ENCODE measurements at places on chromosomes 7 and 10.

GRCh38 chr7:155867734-155868400 is 55.6 kb upstream of the SHH start:
- DNase-seq, result no peak

DNA sequence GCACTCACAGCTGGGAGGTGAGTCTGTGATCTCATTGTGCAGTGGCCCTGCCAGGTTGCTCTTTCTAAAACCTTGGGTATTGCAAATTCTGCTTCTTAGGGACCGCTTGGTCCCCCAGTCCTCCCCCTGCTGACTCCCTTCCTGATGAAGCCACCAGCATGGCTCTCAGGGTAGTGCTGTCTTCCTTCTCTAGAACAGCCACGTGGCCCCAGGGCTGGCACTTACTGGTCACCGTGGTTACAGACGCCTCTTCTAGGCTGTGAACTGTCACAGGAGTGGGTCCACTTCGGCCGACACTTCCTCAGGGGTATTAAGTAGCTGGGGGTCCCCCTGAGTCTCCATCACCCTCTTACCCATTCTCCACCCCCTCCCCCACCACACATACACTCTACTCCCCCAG is 2.7 kb upstream of the HTRA1 start:
- no peak for DNase-seq

- no peak for DNase-seq
Observed at GRCh38 chr7:76333511-76334101, 25.2 kb downstream of the YWHAG start.

DNA sequence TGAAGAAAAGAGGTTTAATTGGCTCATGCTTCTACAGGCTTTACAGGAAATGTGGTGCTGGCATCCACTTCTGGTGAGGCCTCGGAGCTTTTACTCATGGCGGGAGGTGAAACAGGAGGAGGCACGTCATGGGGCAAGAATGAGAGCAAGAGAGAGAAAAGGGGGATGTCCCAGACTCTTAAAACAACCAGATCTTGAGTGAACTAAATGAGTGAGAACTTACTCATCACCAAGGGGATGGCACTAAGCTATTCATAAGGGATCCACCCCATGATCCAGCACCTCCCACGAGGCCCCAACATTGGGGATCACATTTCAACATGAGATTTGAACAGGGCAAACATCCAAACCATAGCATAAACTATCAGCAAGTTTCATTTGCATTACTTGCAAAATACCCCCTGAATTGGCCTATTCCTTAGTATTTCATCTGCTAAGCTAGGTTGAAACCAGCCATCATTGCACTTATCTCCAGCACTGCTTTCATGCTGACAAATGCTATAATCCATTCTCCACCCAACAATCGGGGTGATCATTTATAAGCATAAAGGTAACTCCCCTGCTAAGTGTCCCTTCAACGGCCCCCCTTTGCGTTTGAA is 179.0 kb downstream of the NOC3L start:
- DNase-seq, result peak; percentile 82

GRCh38 chr10:62726142-62726541 is 78.4 kb upstream of the ADO start:
- no peak for DNase-seq

GRCh38 chr10:28312572-28312971 is 9.7 kb upstream of the MPP7 start:
- DNase-seq, result no peak

DNA sequence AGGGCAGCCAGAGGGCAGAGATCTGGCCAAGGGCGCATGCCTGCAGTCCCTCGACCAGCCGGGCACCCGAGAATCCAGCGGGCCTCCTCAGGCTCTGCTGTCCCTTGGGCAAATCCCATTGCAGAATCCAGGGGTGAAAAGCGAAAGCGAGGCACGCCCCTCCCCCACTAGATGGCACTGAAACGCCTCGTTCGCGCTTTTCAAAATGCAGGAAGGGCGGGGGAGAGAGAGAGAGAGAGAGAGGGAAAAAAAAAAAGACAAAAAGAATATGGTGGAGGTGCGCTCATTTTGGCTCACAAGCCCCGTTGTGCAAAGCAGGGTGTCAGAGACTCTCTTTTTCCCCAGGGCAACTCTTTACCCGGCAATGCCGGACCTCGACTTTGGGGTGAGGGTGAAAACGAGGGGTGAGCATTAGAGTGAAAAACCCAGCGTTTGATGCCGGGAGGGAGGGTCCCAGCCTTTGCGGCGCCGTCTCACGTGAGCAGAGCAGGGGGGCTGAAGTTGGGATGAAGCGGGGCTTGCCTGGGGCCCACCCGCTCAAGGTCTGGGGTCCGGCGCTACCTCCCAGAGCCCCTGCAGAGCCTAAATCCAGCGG is 2.5 kb upstream of the TMEM178B start:
- no peak for DNase-seq

- no peak for DNase-seq
Observed at GRCh38 chr7:112866424-112866823, 76.2 kb upstream of the TMEM168 start.

DNA sequence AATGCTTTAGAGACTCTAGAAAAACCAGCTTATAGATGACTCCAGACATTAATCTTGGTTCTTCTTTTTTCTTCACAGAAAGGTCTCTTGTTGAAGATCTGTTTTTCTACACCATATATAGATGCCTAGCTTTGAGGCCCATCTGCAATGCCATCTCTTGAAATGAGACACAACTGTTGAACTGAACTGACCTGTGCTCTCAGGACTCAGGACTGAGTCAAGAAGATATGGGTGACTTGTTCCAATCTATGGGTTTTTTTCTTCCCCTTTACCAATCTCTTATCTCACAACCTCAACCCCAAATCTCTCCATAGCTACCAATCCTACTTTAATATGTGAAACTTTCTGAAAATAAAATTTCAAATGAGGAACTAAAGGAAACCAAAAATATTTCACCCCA is 194.7 kb downstream of the SNX13 start:
- DNase-seq, result no peak

DNA sequence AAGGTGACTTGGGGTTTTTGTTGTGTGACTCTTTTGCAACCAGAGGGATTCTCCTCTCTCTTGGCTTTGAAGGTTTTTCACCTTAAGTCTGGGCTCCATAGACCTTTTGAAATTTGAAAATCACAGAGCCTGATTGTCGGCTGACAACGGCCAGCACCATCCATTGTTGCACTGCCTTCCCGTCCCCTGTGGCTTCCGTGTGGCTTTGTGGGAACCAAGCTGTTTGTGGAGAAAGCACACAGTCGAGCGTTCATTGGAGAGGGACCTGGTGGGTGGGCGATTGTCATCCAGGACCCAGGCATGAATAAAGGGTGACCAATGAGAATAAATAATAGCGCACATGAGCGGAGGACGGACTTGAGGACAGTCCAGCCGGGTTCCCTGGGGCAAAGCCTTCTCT is 7.4 kb upstream of the RAMP3 start:
- no peak for DNase-seq

DNA sequence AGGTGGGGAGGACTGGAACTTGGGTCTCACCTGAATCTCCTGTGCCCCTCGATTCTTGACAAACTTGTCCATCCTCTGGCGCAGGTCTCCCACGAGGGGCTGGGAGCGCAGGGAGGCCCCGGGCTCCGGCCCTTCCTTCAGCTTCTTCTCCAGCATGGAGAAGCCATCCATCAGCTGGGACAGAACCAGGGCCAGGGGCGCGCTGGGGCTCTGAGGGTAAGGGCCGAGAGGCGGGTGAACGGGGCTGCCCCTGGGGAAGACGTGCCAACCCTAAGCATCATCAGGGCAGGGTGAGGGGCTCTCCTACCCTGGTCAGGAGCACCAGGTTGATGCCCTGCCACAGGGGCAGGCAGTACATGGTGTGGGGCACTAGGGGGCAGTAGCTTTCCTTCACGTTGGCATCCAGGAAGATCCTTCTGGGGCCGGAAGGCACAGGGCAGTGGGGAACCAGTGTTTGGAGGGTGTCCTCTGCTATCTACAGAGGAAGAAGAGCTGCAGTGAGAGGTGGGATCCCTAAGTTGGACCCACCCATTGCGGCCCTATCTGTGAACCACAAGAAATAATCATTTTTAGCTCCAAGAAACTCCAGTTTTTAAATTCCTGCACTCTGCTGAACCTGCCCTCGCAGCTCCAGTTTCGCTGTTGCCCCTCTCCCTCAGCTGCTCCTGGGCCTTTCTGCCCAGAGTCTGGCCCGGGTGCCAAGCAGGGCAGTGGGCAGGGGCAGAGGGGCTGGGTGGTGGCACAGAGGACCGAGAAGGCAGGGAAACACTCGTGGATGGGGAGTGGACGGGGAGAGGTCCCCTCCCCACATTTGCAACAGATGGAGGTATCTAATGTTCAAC is 10.8 kb upstream of the PYROXD2 start:
- DNase-seq, result no peak

DNA sequence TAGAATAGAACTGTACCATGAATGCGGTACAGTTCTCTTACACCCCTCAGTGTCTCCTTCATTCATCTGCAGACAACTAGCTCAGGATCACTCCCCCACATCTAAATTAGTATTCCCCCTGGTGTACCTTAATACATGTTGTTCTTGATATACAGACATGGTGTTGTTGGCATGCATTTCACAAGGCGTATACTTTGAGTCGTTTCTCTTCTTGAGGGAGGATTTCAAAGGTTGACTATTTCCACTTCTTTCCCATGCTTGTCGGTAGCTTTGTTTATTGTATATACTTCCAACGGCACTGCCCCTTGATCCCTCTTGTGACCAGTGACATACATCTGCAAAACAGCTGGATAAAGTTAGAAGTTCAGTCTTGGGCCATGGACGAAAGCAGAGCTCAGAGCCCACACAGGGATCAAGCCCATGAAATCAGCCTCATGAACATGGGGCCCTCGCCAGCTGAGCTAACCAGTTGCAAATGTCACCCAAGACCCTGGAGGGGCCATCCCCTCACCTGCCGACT is 8.6 kb downstream of the CPA4 start:
- no peak for DNase-seq

DNA sequence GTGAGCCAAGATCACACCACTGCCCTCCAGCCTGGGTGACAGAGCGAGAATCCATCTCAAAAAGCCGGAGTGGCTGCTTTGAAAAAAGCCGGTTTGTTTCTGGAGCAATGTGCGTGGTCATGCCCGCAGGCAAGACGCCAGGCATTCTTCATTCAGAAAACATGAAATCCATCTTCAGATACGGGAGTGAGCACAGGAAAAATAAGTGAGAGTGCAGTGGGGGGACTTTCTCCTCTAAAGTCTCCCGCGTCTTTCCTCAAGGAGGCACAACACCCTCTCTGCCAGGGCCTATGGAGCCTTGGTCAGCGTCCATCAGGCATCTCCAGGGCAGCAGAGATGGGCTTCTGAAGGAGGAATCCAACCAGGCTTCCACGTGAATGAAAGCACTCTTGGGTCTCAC is 62.3 kb upstream of the DGKI start:
- DNase-seq, result no peak

- DNase-seq, result no peak
Observed at GRCh38 chr10:74953214-74953613, 126.8 kb downstream of the KAT6B start.

DNA sequence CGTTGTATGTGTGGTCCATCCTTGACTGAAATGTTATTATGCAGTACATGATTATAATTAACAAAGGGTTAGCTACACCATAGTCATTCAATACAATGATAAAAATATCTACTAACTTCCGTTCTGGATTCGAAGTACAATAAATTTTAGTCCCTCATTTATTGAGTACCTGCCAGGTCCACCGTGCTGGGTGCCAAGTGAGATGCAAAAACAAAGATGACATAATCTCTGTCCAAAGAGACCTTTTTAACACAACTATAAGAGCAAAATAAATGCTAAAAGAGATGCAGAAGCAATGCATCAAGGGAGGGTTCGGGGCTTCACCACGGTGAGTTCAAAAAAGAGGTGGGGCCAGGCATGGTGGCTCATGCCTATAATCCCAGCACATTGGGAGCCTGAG is 33.1 kb downstream of the LAMB1 start:
- DNase-seq, result no peak

GRCh38 chr10:24357344-24358004 is 148.5 kb downstream of the KIAA1217 start:
- no peak for DNase-seq

DNA sequence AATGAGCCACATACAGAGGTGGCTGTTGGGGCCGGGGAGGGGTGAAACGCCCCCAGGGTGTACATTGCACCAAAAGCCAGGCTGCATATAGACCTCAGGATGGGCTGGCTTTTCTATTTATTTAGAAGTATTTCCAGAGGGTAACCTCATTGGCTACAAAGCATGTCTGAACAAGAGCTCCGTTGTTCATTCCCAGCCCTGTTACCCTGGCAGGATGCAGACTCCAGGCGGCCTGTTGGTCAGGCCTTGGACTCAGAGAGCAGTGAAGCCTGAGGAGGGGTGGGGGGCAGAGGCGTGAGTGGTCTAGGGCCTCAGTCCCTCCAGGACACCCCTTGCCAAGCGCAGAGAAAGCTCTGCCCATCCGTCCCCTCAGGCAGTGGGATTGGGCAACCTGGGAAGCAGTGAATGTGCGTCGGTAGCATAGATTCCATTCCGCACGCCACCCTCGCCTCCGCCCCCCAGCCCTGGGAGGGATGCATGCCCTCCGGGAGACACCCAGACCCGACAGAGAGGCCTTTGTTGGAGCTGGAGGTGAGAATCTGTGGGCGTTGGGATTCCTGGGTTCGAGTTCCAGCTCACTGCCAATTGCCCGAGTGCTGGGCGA is 41.9 kb downstream of the TCF7L2 start:
- DNase-seq, result no peak

DNA sequence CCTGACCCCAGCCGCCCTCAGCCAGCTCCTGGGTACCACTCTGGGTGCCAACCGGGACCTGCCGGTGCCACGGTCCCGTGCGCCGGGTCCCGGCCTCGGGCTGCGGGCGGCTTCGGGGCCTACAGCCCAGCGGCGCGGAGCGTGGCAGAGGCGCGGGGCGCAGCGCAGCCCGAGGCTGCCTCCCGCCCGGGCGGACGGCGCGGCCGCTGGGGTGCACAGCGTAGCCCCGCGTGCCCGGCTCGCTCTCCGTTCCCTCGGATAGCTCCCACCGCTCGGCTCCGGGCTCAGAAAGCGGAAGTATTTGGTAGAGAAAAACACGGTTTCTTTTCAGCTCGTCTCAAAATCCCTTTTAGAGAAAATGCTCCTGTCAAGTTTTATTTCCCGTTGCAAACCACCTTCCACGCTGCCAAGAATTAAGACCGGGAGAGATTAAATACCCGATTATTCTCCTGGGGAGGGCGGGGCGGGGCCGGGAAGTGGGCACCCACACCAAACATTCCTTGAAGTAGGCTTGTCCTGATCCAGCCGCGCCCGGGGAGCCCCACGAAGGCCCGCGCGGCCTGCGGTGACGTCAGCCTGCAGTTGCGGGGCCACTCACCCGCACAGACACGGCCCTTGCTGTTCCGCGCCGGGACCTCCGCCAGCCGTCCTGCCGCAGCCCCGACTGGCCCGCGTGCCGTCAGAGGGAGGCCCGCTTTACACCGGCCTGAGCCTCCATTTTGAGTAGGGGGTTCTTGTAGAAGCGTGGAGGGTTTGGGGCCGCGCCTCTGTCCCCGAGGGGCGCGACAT is 7.2 kb downstream of the HOXA13 start:
- no peak for DNase-seq
